T-helper 22 cell (primary cell): ENCODE measurements at places on chromosomes 5 and 9.

- peak; percentile 32 for DNase-seq
Measured at GRCh38 chr5:72848474-72849428, 32.3 kb downstream of the TNPO1 start.

- DNase-seq, result no peak
Measured at GRCh38 chr5:149271716-149272563, at the start of gene AFAP1L1. TSS of gene AFAP1L1 (plus strand) at chr5:149271859. CDS start at chr5:149271969, 110 bp downstream.

DNA sequence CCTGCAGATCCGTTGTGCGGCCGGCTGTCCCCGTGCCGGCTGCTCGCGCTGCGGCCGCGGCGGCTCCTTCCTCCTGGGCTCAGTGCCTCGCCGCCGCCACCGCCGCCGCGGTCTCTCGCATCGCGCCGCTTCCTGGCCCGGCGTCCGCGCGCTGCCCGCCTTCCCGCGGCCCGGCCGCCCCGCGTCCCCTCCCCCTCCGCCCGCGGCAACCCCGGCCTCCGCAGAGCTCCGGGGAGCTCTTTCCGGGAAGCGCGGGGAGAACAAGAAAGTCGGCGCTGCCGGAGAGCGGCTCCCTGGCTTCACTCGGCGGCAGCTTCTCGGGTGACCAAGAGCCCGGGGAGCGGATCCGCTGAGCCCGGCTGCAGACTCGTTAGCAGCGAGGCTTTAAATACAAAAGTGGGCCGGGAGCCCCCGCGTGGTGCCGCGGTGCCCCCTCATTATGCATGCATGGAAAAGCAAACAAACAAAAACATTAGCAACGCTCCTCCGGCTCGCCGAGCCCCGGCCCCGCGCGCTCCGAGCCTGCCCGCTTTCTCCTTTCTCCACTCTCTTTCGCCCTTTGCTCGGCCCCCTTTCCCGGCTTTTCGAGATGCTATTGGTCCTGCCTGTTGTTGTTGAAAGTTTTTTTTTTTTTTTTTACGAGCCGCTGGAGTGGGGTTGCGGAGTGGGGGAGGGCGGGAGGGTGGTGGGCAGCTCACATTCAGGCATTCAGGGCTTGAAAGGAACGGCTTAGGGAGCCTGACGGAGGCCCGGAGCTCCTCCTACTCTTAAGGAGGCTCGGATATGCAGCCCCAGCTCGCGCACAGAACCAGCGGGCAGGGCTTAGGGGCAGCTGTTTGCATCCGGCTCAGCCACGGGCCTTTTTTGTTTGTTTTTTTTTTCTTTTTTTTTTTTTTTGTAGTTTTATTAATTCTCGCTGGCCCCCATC, at the start of gene GAS1:
TSS of gene GAS1 (minus strand) at position 361 of the 928 bp plus-strand sequence. CDS start 727 bp downstream, outside the sequence.
- DNase-seq, result peak; percentile 47

- DNase-seq, result no peak
Measured at GRCh38 chr5:31285025-31285424, 91.5 kb downstream of the CDH6 start.

DNA sequence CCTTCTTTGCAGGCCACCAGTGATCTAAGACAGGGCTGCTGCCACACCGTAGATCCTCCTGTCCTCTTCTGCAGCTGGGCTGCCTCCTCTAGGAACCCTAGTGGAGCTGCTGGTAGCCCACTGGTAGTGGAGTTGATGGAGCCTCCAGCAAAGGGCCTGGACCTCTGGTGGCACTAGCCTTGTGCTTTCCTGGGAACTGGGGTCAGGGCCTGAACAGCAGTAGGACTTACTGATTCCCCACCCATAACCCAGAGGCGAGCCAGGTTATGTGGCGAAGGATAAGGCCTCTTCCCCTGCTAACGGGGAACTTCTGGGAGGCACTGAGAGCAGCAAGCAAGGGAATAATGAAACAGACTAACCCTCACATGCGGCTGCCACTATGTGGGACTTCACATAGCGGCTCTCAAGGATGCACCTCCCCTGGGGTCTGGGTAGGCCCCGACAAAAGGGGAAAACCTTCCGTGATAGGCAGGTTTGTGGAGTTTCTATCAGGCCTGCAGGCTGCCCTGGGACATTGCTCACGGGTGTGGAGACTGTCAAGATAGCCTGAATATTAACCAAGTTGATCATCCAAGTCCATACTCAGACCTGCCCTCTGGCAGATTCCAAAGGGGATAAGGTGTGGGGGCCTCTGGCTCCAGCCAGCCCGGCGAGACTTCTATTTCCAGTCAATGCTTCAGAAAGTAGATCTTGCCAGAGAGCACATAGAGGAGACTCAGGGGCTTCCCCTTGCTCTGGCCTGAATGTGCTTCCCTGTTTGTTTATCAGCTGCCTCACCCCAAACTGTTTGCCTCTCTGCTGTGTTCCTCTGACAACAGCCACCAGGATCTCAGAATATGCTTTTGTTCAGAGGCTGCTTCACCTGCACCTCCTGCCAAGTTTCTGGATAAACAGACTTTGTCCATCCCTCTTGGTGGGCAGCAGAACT, 7.4 kb downstream of the SLC22A4 start:
- DNase-seq, result no peak

- DNase-seq, result no peak
Measured at GRCh38 chr9:6368831-6369230, 40.7 kb downstream of the TPD52L3 start.

DNA sequence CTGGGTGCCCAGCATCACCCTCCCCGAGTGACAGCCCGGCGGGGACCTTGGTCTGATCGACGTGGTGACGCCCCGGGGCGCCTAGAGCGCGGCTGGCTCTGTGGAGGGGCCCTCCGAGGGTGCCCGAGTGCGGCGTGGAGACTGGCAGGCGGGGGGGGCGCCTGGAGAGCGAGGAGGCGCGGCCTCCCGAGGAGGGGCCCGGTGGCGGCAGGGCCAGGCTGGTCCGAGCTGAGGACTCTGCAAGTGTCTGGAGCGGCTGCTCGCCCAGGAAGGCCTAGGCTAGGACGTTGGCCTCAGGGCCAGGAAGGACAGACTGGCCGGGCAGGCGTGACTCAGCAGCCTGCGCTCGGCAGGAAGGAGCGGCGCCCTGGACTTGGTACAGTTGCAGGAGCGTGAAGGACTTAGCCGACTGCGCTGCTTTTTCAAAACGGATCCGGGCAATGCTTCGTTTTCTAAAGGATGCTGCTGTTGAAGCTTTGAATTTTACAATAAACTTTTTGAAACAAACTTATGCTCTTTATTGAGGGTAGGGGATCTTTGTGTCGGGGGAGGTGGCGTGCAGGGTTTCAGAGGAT, 1.3 kb downstream of the GADD45G start:
- DNase-seq, result peak; percentile 12

- no peak for DNase-seq
Measured at GRCh38 chr5:7802855-7803254, 48.1 kb downstream of the CFAP90 start.

DNA sequence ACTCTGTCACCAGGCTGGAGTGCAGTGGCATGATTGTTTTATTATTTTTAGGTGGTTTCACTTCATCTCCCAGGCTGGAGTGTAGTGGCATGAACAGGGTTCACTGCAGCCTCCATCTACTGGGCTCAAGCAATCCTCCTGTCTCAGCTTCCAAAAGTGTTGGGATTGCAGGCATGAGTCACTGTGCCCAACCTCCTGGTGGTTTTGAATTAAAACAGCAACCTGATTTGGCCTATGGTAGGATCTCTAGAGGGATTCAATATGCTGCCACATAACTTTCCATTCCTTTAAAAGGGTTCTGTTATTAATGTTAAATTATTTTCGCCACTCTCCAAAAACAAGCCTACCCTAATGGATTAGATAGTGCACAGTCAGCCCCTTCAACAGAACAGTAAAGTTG, 9.9 kb upstream of the HSPA4 start:
- DNase-seq, result no peak

GRCh38 chr9:31032206-31032605, 1352.2 kb upstream of the ACO1 start:
- DNase-seq, result no peak

- no peak for DNase-seq
Measured at GRCh38 chr9:35679766-35680330, 6.1 kb downstream of the CA9 start.

DNA sequence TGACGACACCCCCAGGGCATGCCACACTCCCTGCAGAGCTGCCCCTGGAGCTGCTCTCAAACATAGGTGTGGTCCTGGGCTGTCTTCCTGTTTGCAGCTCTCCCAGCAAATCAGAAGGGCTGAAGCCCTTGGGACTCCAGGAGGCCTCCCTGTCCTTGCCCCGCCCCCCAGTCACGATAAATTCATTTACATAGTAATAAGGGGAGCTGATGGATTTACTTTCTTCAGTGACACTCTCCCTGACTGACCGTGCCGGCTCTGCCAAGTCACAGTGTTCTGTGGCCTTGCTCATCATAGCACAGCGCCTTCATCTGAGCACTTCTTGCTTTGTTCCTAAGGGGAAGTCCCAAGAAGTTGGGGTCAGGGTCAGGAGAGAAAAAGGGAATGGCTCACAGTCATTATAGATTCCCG, 121.4 kb downstream of the ENC1 start:
- no peak for DNase-seq

DNA sequence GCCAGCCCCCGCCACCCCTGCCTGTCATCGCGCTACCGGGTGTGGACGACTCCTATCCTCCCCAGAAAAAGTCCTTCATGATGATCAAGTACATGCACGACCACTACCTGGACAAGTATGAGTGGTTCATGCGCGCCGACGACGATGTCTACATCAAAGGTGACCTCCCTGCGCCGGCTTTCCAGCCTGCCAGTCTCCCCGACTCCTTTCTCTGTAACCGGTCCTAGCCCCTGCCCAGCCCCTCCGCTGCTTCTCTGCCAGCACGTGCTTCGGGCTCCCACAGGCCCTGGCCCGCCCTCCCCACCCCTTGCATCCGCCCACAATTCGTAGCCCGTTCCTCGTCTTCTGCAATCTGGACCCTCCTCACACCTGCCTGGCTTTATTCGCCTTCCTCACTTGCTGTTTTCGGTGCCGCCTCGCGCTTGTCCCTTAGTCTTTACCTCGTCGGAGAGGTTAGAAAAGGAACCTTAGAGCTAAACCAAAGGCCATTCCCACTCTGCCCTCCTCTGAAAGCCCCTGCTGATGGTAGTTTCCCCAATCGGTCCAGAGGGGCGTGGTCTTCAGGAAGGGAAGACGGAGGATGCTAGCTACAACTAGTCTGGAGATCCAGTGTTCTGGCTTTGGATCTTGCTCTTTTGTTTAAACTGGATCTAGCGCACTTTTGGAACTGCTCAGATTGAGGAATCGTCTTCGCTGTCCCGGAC, 1.4 kb downstream of the CHSY3 start:
- DNase-seq, result no peak

DNA sequence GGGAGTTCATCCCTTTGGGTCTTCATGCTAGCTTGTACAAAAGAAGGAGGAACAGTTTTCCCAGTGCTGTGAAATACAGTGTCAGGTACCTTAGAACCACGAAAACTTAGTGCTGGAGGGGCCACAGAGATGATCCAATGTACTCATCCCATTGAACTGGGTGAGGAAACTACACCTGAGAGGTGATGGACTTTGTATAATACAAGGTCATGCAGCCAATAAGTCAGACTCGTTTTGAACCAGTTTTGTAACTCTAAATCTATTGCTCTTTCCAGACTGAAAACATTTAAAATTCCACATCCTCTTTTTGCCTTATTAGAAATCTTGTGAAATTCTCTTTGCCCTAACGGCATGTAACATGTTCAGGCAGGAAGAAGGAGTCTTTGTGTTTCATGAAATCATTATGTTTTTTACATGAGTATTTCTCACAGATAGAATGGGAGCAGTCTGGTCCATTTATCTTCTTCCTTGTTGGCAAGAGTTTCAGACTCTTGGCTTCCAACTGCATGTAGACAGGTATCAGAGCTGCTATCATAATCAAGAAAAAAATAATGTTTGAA, 146.8 kb upstream of the FBXL7 start:
- no peak for DNase-seq

DNA sequence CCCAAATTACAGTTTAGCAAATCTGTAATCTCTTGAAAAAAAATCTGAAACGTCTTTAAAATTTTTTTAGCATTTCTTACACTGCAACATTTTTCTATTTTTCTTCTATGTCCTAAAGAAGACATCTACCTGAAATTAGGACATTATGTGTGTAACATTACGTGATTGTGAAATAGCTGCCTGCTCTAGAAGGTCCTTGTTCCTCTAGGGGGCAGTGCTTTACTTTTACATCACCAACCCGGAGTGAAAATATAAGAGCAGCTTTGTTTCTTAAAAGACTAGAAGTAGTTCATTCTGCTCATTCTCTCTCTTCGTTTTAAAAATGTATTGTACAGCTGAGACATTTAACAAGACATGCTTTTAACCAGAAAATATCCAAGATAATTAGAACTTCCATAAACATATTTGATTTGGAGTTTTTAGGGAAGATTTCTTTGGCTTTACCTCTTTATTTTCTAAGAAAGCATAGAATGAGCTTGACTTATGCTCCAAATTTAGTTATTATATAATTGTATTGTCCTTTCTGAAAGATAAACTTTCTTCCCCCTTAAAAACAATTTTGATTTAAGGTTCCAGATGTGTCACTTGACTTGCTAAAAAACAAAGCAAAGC, 48.1 kb upstream of the RIOK2 start:
- DNase-seq, result no peak

GRCh38 chr5:98727686-98728085, 45.8 kb upstream of the RGMB start:
- no peak for DNase-seq

- DNase-seq, result no peak
Measured at GRCh38 chr5:153938191-153938842, 100.4 kb downstream of the FAM114A2 start.

- DNase-seq, result no peak
Measured at GRCh38 chr9:134689321-134690181, 47.9 kb downstream of the COL5A1 start.

GRCh38 chr9:127865645-127866464, 11.4 kb upstream of the ENG start:
- DNase-seq, result no peak

DNA sequence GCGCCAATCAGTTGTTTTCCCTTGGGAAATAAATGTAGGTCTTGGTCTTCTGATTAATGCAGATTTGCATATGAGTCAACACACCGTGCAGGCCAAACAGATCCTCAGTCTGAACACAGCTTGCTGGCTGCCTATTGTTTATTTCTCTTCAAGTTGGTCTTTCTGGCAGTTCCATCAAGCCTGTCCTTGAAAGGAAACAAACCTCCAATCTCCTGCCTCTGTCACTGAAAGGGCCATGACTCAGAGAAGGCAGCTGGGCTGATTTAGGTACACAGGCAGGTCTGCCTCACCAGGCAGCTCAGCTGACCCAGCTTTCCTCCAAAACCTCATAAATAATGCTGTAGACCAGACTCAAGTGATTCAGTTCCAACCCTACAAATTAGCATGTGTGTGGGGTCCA, 175.9 kb downstream of the MAN2A1 start:
- no peak for DNase-seq

DNA sequence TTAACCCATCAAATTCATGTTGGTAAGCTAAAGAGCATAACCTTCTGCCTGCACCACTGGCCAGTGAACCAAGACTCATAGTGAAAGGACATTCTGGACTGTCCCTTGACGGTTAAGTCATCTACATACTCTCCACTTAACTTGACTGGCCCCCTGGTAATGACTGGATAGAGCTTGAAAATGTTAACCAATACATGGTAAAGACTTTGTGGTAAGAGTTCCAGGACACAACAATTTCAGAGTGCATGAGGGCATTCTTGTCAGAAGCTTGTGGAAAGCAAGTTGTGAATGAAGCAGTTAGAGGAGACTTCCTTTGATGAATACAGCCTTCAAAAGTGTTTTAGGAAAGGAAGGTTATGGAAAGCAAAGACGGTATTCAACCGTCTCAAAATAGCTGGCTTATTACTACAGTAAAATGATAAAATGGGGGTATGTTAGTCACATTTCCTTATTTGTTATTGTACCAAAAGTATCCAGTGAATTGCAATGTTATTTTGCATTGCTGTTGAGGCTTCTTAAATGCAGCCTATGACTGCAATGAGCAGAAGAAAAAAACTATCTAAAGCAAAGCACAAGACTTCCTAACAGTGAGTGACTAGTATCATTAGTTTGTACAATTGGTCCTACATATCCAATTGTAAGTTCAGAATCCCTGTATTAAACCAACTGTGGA, 47.2 kb upstream of the DAB2 start:
- no peak for DNase-seq
